ENCODE measurements at places on chromosomes 1 and 21.

DNA sequence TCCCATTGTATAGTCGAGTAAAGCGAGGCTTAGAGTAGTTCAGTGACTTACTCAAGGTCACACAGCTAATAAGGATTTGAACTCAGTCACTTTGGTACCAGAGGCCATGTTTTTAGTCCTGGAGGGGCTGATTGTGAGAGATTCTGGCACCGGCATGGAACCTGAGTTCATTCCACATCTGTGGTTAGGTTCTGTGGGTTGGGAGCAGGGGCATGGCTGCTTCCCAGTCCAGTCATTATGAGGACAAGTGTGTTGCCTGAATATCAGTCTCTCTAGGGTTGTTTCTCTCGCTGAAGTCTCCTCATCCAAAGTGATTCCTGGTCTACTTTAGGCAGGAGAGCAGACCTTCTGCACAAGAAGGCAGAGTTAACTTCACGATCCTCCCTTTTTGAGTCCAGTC, 90.6 kb downstream of the C1orf94 start:
- no peak for DNase-seq

DNA sequence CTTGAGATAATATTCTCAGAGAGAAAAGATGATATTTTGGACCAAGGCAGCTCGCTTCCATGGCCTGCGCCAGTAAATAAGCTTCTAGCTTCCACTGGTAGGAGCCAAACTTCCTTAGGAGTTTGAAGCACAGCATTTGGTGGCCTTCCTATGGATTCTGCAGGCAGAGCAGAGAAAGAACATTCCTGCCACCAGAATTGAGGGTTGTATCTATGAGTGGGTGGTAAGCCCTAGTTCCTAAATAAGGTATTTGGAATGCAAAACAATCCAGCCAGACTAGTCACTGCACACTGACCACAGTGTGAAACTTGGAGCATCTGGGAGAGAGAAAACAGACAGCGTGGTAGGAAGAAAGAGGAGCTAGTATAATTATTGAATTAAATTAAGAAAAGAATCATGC, 54.1 kb upstream of the BCAR3 start:
- DNase-seq = no peak

DNA sequence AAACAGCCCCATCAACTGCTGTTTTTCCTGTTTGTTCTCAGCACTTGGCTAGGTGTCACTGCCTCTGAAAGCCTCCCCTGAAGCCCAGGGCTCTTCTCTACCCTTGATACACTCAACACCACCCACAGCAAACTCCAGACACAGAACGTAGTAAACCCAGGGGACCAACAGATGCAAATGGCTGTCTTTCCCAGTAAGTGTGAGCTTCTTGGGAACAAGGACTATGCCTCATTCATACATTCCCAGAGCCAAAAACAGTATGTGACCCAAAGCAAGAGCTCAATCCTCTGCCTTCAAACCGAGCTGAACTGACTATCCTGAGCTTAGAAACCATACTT, 4.4 kb downstream of the LBR start:
- no peak for DNase-seq

DNA sequence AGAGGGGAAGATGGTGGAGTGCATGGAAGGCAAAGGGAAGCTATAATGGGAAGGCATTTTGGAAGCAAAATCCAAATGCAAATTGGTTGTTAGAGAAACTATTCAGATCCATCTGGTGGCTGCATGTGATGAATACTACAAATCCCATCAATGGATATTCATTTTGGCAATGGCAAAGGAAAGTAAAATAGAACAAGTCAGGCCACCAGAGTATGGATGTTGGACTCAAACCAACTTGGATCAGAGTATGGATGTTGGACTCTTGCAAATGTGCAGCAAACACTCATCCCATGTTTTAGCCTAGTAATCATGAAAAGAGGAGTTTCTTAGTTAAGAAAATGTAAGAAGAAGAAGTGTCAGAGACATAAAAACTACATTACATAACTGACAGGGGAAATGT, 289.6 kb upstream of the DAB1 start:
- DNase-seq = no peak

GRCh38 chr1:89025928-89026327, 3.3 kb upstream of the GBP3 start:
- no peak for DNase-seq

DNA sequence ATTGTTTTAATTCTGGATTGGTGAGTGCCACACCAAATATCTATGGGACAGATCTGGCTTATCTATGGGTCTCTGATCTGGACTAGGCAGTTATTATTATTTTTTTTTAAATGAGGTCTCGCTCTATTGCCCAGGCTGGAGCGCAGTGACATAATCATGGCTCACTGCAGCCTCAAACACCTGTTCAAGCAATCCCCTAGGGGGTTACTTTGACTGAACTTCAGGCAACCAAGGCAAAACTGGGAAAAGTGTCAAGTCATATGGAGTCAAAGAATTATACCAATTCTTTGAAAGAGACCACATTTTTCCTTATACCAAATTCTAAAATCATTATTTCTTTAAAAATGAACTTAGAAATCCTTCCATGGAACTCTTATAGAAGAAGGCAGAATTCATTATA, 129.1 kb upstream of the HOOK1 start:
- DNase-seq = no peak
